ENCODE measurements at places on chromosomes 16 and 17. TPM values are rescaled to one million over a fixed set of nuclear protein-coding genes. Genes with fewer than 3 reads are reported as not detected.

GRCh38 chr17:58032691-58033415 lies 25.8 kb upstream of the SRSF1 start:
- H3K36me3 ChIP-seq = no peaks in the 10 kb centered on the region
- no peak overlapping the region for H3K27ac ChIP-seq
- DNase-seq = no peak
- no peaks in the 10 kb centered on the region for H3K27me3 ChIP-seq
- no peaks in the 10 kb centered on the region for H3K4me1 ChIP-seq
- no peak overlapping the region for H3K4me3 ChIP-seq

DNA sequence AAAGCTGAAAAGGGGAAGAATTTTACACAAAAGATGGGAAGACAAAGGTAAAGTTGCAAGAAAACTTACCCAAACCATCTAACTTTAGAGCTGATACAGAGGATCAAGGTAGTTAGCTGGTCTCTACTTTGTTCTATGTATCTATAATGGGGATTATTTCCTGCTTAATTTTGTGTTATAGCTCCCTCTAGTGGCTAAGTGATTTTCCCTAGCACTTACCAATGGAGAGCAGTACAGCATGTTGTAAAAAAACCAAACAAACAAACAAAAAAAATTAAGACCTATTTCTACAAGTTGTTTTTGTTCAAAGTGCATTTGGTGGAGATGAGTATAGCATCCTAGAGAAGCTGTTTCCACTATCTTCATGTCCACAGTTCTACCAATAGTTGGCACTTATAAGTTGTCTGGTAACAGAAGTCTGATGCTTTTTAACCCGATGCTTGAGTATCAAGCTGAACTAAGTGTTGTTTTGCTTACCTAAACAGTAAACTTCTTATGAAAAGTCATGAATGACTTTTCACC lies 7.5 kb downstream of the SRSF1 start:
- peak; percentile 54 for DNase-seq
- H3K36me3 ChIP-seq = peaks cover 7% of the 10 kb centered on the region
- H3K4me1 ChIP-seq = peaks cover 10% of the 10 kb centered on the region
- H3K27me3 ChIP-seq = no peaks in the 10 kb centered on the region
- H3K4me3 ChIP-seq = no peak overlapping the region

STX1B gene
- total RNA-seq = 4.6 TPM

CRLF3 gene
- total RNA-seq = 86.7 TPM
